ENCODE measurements at places on chromosomes 5 and 9.
A peak's percentile ranks its signal among the peaks of the same experiment; 100 is the strongest.

DNA sequence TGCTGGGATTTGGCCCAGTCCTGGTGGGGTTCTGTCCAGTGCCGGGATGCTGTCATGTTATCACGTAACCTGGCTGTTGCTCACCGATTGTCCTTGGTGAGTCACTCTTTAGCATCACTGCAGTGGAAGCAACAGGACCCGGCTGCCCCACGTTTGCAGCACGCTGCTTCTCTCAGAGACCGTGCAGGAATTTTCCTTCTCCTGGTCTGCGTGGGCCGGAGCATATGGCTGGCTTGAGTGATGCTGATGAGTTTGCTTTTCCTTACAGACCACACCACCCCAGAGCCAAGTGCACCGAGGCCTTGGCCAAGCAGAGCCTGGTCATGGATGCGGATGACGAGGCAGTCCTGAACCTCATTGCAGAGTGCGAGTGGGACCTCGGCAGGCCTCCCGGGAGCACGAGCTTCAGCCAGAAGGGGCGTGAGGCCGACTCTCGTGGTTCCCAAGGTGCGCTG is 21.4 kb downstream of the CEP72 start:
- no peak for DNase-seq

DNA sequence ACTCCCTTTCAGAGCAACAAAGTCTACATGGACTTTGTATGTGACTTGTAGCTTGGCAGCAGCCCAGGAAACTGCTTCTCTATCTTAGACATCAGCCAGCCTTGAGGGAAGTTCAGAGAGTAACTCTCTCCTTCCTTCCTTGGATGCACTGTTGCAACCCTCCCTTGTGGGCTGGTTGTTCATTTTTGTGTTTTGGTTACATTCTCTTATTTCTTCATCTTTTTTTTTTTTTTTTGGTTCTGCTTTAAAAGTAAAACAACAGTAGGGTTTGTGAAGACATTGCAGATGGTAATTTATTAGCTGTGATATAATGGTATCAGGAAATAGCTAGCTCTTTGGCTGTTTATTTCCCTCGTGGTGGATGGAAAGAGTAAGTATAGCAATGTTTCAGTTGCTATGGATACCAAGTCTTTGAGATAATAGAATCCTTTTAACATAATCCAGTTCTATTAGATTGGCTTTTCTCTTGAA is 97.9 kb upstream of the MAMDC2 start:
- no peak for DNase-seq

DNA sequence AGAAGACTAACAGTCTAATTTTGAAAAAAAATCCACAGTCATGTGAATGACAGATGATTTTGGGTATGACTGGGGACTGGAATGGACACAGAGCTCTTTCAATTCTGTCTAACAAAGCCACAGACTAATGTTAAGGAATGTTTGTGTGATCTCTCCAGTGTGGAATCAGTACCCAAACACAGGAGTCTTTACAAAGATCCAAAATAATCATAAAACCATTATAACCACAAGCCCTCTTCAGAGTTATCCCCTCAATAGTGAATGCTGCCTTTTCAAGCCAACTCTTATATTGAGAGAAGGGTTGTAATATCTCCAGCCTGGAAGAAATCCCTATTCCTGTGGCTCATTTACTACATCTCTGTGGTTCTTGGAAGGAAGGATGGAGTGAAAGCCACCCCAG is 552.0 kb upstream of the CLINT1 start:
- no peak for DNase-seq

- no peak for DNase-seq
These were observed 3.0 kb upstream of the DNAJB5 start for GRCh38 chr9:34986540-34987047.

DNA sequence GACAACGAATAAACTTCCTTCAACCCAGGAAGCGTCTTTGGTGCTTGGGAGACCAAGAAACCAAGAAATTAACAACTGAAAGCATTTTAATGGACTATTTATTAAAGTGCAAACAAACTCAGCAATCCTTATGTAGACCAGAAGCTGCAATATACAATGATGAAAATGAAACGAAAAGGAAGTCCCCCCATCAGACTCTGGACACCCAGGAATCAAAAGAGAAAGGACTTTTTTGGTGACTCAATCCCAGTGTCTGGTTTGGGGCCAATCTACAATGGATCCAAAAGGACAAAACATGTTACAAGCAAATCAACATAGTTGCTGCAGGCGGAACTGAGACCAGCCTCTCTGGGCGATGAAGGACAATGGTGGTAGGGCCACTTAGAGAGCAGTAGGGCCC is 39.5 kb downstream of the C9orf152 start:
- DNase-seq, result no peak

- DNase-seq, result no peak
These were observed 4.6 kb downstream of the SMC5 start for GRCh38 chr9:70263421-70263820.

GRCh38 chr5:96433066-96433447 is at the start of gene PCSK1:
TSS of gene PCSK1 (minus strand) at chr5:96433248. CDS start at chr5:96433042, 206 bp downstream.
- no peak for DNase-seq

GRCh38 chr9:125812403-125812802 is 65.2 kb downstream of the PBX3 start:
- DNase-seq, result no peak

DNA sequence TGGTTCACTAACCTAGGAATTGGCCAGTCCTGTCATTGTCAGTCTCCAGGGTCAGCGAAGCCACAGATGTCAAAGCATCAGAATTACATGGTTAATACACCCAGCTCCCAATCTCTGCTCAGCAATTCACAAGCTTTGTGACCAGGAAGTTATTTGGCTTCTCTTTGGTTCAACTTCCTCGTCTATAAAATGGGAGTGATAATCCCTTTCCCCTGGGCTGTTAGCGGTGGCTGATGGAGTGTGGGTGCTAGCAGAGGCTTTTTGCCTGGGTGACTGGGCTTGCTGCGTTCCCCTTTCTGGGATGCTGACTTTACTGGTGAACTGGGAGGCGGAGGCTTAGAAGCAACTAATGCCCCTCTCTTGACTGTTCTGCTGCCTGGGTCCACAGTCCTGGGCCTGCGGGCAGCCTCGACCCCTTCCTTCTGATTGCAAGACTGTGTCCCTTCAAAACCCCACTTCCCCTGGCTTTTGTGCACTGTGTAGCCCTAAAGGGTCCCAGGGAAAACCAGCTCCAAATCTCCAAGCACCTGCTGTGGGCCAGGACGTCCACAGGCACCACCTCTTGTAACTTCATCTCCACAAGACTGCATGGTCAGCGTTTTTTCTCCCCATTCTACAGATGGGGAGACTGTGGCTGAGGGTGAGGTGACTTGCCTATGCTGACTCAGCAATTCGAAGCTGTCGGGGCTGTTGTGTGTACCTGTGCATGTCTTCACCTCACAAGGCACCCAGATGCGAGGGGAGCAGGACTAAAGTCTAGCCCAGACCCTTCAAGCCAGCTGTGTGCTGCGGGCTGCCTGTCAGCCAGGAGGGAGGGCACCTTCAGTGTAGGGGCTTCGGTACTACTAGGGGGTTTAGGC is 45.2 kb upstream of the NEURL1B start:
- DNase-seq, result no peak

GRCh38 chr5:62282064-62282463 is 23.9 kb upstream of the KIF2A start:
- DNase-seq, result no peak

DNA sequence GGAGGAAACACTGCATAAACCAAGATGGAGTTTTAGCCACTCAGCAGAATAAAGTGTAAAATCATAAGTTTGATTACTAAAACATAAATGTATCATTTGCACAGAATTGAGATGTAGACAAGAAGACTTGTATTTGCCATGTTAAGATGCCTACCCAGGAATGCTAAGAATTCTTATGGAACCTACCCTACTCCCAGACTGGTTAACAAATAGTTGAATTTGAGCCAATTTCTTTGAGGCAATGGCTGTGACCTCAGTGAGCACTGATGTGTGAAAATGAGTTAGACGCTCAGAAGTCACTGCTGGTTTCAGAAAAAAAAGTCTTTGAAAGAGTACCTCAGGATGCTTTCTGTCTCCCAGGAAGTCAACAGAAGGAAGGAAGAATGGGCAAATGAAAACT is 95.6 kb downstream of the ESM1 start:
- DNase-seq, result peak; percentile 63

- DNase-seq, result no peak
These were observed 534.8 kb downstream of the PSAT1 start for GRCh38 chr9:78831726-78832125.

DNA sequence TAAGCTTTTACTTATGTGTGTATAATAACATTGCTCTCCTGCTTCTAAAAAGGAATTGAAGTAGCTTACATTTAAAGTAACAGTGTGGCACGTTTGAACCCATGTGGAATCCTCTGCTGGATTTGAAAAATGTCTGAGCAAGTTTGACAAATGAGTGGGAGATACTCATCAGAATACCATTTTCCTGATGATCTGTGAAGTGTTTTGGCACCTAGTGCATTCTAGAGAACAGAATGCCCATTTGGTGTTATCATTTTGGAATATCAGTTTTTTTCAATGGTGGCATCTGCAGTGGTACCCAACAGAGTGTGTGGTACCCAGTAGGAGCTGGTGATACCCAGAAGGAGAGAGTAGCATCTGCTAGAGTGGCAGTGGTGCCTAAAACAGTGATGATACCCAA is 471.1 kb downstream of the PLK2 start:
- DNase-seq, result no peak

- DNase-seq, result no peak
These were observed 7.2 kb downstream of the PTBP3 start for GRCh38 chr9:112326194-112326593.

GRCh38 chr5:109605207-109605730 is 84.5 kb upstream of the MAN2A1 start:
- no peak for DNase-seq

- DNase-seq, result no peak
These were observed 76.5 kb downstream of the COL5A1 start for GRCh38 chr9:134717924-134718645.

GRCh38 chr5:159319832-159320231 is 10.5 kb downstream of the IL12B start:
- no peak for DNase-seq

DNA sequence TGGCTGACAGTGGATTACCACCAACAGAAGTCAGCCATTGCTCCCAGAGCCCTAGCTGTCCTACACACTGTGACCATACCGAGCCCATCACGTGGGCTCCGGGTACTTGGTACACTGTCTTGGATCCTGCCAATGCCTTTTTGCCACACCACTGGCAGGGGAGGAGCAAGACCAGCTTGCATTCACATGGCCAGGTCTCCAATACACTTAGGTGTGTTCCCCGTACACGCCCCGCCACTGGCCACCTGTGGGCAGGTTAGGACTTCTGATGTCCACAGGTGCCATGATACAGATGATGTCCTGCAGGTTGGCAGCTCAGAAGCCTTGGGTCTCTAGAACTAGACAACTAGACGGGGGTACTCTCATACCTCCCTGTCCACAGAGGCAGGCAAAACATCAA is 5.4 kb upstream of the DIPK1B start:
- no peak for DNase-seq

DNA sequence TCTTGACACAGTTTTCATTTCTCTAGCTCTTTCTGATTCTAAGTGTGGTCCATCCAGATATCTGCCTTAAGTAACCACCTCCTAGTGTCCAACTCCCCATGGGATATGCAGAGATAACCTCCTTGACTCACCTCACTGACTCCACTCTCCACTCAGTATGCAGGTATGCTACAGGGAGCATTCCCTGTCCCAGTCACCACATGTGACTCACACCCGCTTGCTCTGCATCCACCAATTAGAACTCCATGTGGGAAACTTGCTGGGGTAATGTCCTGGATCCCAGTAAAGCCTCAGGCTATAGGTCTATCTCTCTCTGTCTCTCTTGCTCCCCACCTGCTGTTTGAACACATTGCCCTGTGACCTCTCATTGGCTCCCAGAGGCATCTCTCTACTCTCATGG is 563.9 kb downstream of the HTR1A start:
- DNase-seq, result no peak

GRCh38 chr5:146447734-146448380 is 724 bp downstream of the TCERG1 start:
- DNase-seq, result no peak

DNA sequence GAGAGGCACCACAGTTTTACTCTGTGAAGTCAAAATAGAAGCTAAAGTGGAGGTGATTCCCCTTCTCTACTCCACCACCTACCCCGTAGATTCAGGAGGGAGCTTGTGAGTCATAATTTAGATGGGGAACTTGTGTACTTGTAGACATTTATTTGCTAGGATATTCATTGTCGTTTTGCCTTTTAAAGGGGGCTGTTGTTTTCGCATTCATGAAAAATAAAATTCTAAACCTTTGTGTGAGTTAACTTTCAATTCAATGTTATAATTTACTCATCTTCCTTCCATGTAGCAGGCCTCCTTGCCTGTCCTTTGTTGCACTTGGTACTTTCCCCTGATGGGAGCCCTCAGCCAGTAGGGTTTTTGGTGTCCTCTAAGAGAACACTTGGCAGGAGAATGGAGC is 22.0 kb downstream of the SECISBP2 start:
- no peak for DNase-seq

DNA sequence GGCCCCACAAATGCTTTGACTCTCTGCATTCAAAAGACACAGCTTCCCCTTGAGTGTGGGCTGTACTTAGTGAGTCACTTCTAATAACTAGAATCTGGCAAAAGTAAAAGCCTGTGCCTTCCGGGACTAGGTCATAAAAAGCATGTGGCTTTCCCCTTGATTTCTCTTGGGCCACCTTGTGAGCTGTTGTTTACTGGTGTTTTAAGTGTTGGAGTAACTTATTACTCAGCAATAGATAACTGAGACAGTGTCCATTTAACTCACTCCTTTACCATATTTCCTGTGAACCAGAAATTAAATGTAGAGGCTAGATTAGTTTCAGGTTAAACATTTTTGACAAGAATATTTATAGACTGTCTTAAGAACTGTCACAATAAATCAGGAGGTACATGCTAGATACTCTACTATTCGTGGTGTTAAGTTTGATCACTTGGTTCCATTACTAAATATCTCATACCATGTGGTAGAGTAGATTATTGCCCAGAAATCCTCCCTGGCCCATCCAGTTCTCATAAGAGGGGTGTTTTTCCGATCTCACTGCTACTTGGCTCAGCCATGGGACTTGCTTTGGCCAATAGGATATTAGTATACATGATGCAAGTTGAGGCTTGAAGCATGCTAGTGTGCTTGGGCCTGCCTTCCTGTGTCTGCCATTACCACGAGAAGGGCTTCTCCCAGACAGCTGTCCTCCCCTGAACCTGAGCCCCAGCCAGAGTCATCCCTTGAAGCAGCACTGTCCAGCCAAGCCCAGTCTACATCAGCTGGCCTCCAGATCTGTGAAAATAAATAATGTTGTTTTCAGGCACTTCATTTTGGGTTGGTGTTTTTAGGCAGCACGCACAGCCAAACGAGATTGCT is 10.4 kb upstream of the CMBL start:
- no peak for DNase-seq

GRCh38 chr5:142495531-142495930 is 170.7 kb upstream of the SPRY4 start:
- no peak for DNase-seq

- DNase-seq, result no peak
These were observed 69.3 kb downstream of the DAPK1 start for GRCh38 chr9:87567001-87567400.
